ENCODE measurements at places on chromosomes 2 and 18. TPM values are rescaled to one million over a fixed set of nuclear protein-coding genes. Genes with fewer than 3 reads are reported as not detected.

DNA sequence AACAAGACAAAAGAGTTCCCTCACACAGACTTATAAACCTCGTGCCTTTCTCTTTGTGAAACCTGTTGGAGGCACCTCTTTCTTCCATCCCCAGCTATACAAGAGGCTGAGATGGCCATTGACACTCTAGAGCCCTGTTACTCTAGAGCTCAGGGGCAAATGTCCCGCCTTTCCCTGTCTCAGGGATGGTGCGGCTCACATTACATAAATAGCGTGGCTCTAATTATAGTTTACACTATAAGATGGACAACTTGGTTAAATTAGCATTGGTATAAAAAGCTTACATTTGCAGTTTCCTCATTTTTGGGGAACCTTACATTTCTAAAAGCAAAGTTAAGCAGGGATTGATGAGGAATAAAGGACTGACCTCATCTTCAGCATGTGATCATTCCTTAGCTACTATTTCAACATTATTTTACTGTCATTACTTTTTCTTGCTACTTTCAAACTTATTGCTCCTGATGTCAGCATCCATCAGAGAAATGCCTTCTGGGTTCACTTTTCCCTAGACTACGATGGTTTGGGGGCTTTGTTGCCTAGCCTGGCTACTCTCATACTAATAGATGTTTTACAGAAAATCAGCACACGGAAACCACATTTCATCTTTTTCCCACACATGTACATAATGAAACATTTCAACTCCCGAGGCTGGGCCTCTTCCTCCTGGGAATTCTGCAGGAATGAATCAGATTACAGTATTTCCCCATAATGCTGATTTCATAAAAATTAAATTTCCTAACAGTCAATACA lies 40.4 kb downstream of the FTCDNL1 start:
- no peak for DNase-seq

DNA sequence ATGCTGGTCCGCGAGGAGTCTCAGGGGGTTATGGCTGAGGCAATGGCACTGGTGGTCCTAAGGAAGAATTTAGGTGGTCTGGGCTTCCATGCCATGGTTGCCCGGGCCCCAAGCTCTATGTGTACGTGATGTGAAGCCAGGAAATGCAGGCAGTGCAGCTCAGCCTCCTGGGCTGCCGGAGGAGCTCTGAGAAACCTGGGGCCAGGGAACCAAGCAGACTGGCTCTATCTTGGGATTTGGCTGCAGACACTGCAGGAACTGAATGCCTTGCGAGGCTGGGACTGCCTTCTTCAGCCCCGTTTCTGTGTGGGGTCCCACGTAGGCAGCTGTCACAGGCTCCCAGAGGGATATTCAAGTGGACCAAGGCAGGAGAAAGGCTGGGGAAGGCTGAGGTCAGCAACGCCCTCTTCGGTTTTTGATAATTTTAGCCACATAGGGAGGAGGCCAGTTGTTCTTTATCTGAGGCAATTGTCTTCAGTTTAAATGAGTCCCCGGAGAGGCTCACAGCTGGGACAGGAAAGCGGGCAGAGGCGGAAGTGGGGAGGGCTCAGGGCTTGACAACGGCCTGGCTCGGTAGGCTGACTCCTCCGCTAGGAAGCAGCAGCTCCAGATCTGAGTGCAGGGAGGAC lies 77.7 kb downstream of the RHOB start:
- DNase-seq, result no peak

DNA sequence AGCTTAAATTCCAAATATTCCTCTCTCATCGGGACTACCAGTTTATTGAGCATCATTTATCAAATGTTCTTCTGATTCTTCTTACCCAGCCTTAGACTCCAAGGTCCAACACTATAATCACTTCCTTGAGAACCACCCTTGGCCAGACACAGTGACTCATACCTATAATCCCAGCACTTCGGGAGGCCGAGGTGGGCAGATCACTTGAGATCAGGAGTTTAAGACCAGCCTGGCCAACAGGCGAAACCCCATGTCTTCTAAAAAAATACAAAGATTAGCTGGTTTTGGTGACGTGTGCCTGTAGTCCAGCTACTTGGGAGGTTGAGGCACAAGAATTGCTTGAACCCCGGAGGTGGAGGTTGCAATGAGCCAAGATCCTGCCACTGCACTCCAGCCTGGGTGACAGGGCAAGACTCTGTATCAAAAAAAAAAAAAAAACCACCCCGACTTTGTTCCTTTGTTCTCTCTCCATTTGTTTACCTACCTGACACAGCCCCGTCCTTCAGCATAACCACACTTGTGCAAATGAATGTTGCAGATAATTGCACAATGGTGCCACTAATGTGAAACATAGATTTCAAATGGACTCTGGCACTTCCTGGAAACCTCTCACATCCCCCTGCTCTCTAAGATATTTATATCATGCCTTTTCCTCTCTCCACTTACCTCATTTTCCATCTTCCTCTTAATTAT lies 38.9 kb upstream of the LPIN2 start:
- no peak for DNase-seq

- DNase-seq, result no peak
These were observed 11.9 kb downstream of the NGEF start for GRCh38 chr2:233000886-233001750.

GRCh38 chr2:200021449-200022114 lies 66.2 kb downstream of the MAIP1 start:
- no peak for DNase-seq

NR4A2 gene
- 7.9 TPM for total RNA-seq

CEBPZOS gene
- 0.84 TPM for total RNA-seq

ACVR1C gene
- total RNA-seq, result 2.4 TPM

DNA sequence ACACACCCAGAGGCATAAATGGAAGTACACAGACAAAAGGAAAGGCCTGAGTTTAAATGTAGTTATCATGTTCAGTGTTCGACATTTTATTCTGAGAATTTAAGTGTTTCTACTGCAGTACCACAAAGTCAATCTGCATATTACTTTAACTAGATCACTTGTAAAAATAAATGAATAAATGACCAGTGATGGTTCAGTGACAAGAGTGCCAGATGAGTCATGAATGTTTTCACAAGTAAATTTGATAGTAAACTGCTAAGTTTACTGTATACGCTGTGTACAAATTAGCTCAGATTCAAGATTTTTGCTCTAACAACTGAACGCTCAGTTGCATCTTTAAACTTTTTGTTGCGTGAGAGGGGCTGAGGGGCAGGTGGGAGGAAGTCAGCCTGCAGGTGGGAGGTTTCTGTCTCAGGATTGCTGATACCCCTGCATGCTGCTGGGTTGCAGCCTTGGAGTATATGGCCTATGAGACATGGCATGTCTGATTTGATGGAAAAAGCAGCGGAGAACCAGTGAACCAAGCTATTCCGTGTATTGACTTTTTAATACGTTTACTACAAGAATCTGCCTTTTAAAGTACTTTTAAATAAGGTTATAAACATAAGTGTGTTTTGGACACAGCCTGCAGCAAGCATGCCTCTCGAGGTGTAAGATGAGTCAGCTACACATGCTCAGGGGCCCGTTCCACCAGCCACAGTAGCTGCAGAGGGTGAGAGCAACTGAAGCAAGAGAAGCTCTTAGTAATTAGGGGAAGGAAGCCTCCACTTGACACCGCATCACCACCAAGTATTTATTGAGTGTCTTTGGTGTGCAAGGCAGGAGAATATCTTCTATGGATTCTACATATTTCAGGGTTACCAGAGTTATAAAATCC lies 245.1 kb downstream of the NEDD4L start:
- no peak for DNase-seq

GRCh38 chr18:75067996-75068645 lies 140.8 kb downstream of the PTGR3 start:
- DNase-seq, result no peak

SEMA4F gene
- 11.5 TPM for total RNA-seq

MPP4 gene
- total RNA-seq, result not detected

GRCh38 chr18:79608535-79608934 lies 71.1 kb upstream of the CTDP1 start:
- DNase-seq, result no peak

DOK6 gene
- 7.0 TPM for total RNA-seq

DNA sequence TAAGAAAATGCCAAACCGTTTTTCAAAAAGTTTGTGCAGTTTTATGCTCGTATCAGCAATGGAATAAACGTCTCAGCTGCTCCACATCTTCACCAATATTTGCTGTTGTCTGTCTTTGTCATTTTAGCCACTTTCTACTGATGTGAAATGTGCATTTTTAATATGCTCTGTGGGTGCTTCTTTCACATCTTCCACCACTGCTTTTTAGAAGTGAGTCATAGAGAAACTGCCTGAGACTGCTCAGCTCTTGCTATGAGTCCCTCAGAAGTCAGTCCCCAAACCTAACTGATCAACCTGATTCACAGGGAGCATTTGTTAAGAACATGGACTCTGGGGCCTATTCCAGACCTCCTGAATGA lies 41.0 kb upstream of the EPC2 start:
- no peak for DNase-seq

DNA sequence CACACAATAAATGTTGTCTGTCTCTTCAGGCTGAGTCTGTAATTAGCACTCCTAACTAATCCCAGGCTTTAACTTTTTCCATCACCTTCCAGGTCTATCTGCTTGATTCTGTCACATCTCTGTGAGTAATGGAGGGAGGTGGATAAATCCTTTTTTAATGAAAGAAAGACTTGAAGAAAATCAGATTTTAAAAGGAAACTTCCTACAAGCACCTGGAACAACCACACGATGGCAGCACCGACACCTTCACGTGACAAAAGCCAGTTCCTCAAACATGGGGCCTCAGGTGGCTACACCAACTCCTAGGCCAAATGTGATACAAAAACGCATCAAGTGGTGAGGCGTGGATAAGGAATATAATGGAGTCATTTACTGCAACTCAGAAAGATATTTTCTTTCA lies 41.8 kb downstream of the TGFBRAP1 start:
- no peak for DNase-seq

TSPYL6 gene
- total RNA-seq, result not detected

DNA sequence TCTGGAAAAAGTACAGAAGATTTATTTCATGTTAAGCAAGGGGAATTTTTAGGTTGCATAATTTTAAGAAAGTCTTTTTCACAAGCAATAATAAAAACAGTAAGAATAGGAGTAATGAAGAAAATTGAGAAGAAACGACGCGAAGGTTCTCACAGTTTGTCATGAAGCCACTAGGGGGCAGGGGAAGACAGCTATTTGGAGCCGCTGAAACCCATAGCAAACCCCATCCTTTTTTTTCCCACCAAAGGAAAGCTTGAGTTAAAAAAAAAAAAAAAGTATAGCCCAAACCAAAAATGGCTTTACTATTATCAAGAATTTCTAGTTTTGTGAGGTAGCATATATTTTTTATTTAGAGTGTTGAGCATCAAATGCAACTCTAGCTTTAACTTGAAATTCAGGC lies 300.9 kb downstream of the PHLPP1 start:
- no peak for DNase-seq

GAREM1 gene
- total RNA-seq, result 11.4 TPM

GRCh38 chr2:11998626-11999378 lies 252.4 kb downstream of the LPIN1 start:
- no peak for DNase-seq

- DNase-seq, result no peak
These were observed 49.7 kb downstream of the BABAM2 start for GRCh38 chr2:27940090-27940671.

DAW1 gene
- total RNA-seq, result 0.42 TPM

CELF4 gene
- total RNA-seq, result 4.6 TPM

GRCh38 chr2:200618590-200619021 lies 32.8 kb downstream of the AOX1 start:
- DNase-seq, result no peak

- no peak for DNase-seq
These were observed 16.9 kb upstream of the KIF1A start for GRCh38 chr2:240836781-240837467.

- no peak for DNase-seq
These were observed 401.0 kb downstream of the NCKAP5 start for GRCh38 chr2:133167223-133167622.

CD8B gene
- total RNA-seq, result not detected

- no peak for DNase-seq
These were observed 84.5 kb downstream of the POU3F3 start for GRCh38 chr2:104938231-104938941.

DNA sequence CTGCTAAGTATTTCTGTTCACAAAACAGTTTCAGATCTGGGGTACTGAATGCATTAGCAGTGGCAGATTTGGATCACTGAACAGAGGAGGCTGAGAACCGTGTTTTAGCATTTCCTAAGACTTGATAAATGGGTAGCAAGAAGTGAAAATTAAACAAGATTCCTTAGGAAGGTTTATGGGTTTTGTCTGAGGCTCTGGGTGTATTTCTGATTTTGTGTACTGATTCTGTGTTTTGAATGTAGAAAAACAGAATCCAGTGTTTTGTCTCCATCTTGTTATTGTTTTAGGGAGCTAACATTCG lies 1.4 kb downstream of the FAM117B start:
- no peak for DNase-seq

OBSL1 gene
- total RNA-seq, result 198 TPM

- DNase-seq, result no peak
These were observed 70.8 kb downstream of the INPP4A start for GRCh38 chr2:98515250-98515991.

DNA sequence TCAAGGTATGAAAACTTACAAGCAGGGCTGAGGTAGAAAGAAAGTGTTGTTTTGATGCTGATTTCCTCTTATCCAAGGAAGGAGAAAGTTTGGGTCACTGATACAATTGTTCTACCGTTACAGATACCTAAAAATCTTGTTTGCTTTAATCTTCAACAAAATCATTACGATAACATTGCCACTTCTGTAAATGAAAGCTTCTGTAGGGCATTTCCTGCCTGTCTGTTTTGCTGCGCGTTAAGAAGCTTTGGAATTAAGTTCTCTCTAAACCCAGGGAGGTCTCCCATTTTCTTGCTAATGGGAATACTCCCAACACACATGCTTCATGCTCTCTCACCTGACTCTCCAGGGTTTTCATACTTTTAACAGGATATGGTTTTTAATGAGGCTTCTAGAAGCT lies 258.5 kb downstream of the PTGR3 start:
- DNase-seq, result no peak

FAM124B gene
- not detected for total RNA-seq

SYT4 gene
- 4.6 TPM for total RNA-seq

NEU2 gene
- not detected for total RNA-seq

DNA sequence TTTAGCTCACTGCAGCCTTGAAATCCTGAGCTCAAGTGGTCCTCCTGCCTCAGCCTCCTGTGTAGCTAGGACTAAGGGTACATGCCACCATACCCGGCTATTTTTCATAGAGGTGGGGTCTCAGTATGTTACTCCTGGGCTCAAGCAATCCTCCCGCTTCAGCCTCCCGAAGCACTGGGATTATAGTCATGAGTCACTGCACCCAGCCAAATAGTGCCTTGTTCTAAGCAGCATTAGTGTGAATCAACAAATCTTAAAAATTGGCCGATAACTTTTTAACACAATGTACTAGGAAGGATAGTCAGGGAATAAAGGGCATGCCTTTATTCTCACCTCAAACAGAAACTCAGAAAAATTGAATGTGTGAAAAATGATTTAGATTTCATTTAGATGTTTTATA lies 51.6 kb downstream of the XRCC5 start:
- DNase-seq, result no peak

- DNase-seq, result no peak
These were observed 219.7 kb upstream of the CHST9 start for GRCh38 chr18:27404855-27405254.

DNA sequence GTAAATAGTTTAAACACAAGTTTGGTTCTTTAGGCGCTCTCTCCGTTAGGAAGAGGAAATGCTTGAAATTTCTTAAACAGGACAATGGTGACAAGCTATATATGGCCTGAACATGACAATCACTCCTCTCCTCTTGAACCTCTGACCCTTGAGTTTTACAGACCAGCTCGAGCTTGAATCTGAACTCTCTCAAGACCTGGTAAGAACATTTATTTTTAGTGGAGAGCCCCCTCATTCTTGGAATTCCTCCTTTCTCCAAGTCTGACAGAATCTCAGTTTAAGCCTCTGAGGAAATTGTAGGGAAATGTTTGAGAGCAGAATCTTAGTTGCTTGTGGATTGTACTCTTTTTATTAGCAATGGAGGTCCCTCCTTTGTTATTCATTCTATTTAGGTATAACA lies 1293.6 kb upstream of the ZEB2 start:
- no peak for DNase-seq
